CD4-positive, CD25-positive, alpha-beta regulatory T cell (primary cell): ENCODE measurements at places on chromosomes 2 and 18.

GRCh38 chr2:228433721-228434120, 252.2 kb upstream of the SPHKAP start:
- DNase-seq, result no peak

DNA sequence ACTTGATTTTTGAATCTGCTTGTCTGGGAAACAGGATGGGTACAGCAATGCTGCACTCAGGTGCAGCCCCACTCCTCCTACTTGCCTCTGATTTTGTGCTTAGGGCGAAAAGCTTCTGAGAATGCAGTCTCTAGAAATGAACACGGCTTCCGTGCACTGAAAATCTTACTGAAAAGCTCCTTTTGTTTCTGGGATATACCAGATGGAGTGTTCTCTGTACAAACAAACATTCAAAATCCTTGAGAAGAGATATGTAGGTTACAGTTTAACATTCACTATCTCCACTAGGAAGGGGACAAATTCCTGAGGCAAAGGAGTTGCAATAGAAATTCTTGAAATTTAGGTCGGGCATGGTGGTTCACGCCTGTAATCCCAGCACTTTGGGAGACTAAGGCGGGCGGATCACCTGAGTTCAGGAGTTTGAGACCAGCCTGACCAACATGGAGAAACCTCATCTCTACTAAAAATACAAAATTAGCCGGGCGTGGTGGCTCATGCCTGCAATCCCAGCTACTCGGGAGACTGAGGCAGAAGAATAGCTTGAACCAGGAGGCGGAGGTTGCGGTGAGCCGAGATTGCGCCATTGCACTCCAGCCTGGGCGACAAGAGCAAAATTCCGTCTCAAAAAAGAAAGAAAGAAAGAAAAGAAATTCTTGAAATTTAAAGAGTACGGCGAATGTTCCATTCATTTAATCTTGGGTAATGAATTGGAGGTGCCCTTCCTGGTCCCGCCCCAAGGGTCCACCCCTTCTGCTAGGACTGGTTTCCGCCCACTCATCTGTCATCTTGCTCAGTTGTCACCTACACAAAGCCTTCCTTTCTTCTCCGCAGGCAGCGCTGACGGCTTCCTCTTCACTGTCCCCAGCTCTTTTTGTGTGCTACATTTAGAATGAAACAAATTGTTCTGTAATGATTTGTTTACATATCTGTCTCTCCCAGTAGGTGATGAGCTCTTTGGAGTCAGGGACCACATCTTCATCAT, 92.4 kb downstream of the SOCS6 start:
- DNase-seq, result peak; percentile 10

GRCh38 chr2:199798831-199799580, 52.0 kb downstream of the FTCDNL1 start:
- no peak for DNase-seq

- DNase-seq, result no peak
These were observed 79.8 kb upstream of the FZD7 start for GRCh38 chr2:201953880-201954279.

DNA sequence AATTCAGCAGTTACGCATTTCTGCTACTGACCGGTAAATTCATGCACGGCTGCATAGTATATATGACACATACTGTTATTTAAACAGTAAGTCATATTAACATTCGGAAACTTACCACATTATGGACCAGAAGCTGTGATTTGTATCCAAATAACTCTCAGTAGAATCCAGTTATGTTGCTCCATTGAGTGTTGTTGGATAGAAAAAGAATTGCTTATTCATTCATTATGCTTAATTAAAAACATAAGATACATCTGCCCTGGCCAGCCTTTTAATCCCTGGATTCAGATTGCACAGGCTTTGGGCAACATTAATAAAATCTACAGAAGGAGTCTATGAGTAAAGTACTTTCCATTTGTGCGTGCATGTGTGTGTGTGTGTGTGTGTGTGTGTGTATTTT, 111.3 kb downstream of the CPS1 start:
- no peak for DNase-seq

DNA sequence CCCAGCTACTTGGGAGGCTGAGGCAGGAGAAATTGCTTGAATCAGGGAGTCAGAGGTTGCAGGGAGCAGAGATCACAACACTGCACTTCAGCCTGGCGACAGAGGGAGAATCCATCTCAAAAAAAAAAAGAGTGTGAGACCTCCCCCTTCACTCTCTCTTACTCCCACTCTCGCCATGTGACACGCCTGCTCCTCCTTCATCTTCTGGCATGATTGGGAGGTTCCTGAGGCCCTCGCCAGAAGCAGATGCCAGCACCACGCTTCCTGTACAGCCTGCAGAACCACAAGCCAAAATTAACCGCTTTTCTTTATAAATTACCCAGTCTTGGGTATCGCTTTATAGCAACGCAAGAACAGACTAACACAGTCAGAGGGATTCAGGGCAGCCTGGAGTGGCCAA, 66.3 kb upstream of the CREB1 start:
- DNase-seq, result no peak

DNA sequence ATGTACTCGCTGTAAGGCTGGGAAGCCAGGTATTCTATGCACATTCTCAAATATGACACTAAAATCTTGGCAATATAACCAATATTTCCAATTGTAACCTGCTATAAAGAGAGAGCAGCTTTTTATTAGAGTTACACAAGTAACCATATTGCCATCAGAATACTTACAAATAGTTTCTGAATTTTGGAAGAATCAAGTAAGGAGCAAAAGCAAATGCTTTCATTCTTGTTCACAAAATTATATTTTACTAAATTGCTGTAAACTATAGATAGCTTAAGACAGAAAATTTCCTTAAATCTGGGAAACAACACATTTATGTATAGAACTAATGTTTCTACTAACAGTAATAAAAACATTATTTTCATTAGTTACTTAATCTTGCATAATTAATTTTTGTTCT, 77.2 kb downstream of the EFEMP1 start:
- no peak for DNase-seq

GRCh38 chr2:28452534-28453081, 43.3 kb upstream of the PLB1 start:
- peak; percentile 66 for DNase-seq

- no peak for DNase-seq
These were observed 7.7 kb upstream of the ALLC start for GRCh38 chr2:3650140-3650920.

- DNase-seq, result no peak
These were observed 21.0 kb upstream of the ARMC9 start for GRCh38 chr2:231177156-231178025.

DNA sequence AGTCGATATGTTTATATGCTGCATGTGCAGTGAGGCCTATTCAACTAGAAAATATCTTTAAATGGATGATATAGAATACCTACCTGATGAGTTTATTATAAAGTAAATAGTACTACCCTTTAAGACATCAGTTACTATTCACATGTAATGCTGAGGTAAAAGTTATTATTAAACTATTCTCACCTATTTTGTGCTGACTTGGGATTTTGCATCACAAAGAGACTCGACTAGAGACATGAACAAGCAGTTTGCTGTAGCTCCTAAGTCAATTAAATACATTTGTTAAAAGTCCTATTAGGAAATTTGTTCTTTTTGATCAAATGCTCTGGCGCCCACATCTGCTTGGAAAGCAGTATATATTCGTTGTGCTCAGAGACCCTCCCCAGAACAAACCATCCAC, 164.1 kb downstream of the CCDC85A start:
- no peak for DNase-seq

GRCh38 chr2:106108351-106108750, 85.8 kb downstream of the UXS1 start:
- DNase-seq, result no peak

- no peak for DNase-seq
These were observed 56.0 kb upstream of the LRPPRC start for GRCh38 chr2:44051593-44052347.

DNA sequence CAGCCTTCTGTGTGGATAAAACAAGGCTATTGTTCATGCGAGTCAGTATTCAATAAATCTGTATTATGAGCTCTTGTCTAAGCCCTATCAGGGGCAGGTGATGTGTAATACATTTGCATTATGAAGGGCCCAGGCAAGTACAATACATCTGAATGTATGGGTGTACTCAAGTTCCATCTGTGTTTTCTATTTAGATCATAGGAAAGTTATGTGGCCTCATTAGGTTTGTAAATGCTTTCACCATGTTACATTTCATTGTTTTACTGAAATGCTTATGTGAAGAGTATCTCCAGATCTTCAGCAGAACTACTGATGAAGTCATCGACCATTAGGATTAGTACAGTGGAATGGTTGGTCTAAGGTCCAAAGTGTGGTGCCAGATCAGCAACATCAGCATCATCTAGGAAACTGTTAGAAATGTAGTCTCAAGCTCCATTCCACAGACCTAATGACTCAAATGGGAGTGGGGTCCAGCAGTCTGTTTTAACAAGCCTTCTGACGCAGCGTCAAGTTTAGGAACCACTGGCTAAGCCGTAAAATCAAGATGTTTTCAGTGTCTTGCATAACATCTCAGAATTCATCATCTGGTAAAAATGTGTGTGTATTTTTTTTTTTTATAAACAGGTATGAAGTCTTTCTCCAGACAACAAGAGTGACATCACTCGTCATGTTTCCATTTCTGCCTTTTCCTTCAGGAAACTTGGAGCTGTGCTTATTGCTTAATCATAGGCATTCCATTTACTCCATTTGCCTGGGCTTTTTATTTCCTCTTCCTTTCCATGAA, 80.5 kb downstream of the LYPD6 start:
- no peak for DNase-seq

GRCh38 chr2:28648147-28648546, 103.5 kb upstream of the PPP1CB start:
- no peak for DNase-seq

DNA sequence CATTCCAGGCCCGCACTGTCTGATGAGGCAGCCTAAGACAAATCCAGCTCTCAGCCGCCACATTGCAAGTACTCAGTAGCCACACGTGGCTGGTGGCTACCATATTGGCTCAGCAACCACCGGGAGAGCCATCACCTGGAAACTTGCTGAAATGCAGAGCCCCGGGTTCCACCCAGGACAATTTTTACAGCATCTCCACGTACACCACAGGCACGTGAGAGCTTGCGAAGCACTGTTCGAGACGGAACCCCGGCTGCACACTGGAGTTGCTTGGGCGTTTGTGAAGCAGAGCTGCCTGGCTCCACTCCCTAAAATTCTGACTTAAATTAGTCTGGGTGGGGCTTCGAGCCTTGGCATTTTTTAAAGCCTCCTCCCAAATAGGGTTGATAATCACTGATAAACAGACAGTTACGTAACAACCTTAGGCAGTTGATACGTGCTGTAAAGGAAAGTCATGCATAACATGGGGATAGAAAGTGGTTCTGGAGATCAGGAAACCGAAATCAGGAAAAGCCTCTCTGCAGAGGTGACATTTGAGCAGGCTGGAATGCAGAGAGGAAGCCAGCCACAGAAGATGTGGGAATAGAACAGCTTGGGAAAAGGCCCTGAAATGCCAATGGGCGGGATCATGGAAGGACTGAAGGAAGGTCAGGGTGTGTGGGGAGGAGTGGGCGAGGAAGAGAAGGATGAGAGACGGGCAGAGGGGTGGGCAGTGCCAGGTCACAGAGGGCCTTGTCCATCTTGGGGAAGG, 6.2 kb downstream of the ASAP2 start:
- DNase-seq, result no peak

- no peak for DNase-seq
These were observed 15.5 kb downstream of the MAP3K20 start for GRCh38 chr2:173090973-173091660.

GRCh38 chr2:101983486-101983885, 8.3 kb upstream of the IL1R2 start:
- DNase-seq, result no peak

DNA sequence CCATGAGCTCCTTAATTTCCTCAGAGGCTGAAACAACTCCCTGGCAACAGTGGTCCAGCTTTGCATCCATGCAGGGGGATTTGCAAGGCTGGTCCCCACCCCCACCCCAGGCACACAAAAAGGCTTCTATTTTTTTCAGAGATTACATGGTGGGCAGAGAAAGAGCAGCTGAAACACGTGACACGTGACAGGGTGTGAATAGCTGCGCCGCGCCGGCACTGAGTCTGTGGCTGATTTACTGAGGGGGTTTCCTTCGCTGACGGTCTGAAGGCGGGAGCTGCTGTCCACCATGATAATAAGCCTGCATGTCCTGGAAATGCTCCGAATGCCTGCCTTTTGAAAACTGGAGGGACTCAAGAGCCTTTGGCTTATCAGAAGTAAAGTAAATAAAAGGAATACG, 50.7 kb upstream of the APCDD1 start:
- no peak for DNase-seq

GRCh38 chr2:38394903-38395341, 17.8 kb upstream of the ATL2 start:
- no peak for DNase-seq

- DNase-seq, result peak; percentile 78
These were observed 66.6 kb downstream of the SPTBN1 start for GRCh38 chr2:54522624-54523281.

- peak; percentile 34 for DNase-seq
These were observed 18.6 kb upstream of the SKA1 start for GRCh38 chr18:50356036-50356945.

DNA sequence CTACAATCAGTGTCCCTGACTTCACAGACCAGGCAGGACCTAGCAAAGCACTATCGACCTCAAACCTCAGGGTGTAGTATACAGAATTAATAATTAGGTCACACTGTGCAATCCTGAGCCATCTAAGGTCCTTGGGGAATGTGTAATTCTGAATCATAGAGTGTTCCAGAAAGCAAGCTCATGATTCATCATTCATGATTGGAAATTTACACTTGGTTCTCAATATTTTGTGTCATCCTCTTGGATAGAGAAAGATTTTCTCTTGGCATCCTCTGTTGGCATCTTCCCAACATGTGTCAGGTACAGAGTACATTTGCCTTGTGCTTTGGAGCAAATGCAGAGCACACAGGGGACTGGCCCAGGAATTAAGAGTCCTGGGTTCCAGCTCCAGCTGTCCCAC, 245.0 kb upstream of the NT5C1B start:
- no peak for DNase-seq

DNA sequence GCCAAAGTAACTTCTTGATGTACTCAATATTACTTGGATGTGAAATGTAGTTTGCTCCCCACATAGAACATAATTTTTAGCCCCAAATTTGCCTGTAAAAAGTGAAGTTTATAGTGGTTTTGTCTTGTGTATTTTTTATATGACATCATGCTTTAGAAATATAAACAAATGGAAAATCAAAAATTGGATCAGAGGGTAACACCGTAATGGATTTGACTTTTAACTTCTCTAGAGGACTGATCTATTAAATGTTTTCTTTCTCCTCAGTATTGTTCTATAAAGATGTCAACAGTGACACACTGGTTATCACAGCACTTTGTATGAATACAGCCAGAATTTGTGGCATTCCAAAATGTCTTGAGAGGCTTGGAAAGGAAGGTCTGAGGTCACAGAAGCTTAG, 45.6 kb upstream of the RASGRP3 start:
- DNase-seq, result no peak

GRCh38 chr2:147094077-147094476, 750.8 kb upstream of the ACVR2A start:
- DNase-seq, result no peak

- no peak for DNase-seq
These were observed 191.7 kb upstream of the ZC3H15 start for GRCh38 chr2:186294248-186294888.

- DNase-seq, result no peak
These were observed 54.7 kb downstream of the UGGT1 start for GRCh38 chr2:128145651-128146050.
